ENCODE measurements at places on chromosomes 7 and 10.

DNA sequence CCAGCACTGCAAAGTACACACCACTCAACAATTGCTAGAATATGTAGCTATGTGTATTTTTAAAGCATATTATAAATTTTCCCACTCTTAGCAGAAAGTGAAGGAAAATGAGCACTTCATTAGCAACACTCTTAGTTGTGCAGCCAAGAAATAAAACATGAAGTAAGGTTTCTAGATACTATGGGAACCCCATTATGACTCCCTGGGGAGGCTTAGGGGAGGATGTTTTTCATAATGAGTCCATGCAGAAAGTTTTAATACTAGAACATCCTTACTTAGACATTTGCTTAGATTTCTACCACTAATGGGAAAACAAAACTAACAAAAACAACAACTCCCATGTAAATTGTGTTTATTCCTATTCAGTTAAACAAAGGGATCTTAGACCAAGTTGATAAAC is 148.4 kb upstream of the HDAC9 start:
- DNase-seq: no peak

DNA sequence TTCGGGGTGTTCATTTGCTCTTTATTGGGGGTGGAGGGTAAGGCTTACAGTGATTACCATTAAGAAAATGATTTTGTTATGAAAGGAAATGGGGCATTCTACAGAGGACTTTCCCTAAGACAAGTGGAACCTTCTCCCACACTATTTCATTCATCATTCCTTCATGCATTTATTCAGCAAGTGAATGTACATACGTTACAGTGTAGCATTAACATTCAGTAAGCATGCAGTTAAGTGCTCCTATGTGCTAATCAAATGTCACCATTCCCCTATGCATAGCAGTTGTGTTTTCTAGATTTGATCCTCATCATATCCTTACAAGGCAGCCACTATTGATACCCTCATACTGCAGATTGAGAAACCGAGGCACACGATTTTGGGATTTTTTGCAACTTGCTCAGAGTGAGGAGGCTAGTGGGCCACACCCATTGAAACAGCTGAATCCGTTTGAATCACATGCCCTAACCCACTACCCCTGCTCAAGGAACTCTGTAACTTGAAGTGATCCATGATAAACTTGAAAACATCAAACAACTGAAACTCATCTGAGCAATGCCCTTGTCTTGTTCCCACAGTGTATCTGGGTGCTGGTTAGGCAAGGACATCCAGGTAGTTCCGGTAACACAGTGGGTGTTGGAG is 16.7 kb downstream of the INSYN2A start:
- DNase-seq: no peak

DNA sequence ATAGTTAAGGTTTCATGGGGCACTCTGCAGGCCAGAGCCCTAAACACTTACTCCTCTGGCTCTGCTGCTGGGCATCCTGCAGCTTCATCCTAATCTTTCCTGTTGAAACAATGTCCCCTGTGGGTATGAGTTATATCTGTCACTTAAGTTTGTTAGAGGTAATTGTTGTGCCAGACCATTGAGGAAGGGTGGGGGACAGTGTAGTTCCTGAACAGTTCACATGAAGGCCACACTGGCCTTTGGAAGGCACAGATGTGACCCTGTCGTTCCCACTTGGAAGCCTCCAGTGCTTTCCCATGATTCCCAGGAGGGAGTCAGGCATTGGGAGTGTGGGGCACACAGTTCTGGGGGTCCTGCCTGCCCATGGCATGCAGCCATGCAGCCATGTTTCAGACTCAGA is 65.3 kb downstream of the WDFY4 start:
- DNase-seq: no peak

DNA sequence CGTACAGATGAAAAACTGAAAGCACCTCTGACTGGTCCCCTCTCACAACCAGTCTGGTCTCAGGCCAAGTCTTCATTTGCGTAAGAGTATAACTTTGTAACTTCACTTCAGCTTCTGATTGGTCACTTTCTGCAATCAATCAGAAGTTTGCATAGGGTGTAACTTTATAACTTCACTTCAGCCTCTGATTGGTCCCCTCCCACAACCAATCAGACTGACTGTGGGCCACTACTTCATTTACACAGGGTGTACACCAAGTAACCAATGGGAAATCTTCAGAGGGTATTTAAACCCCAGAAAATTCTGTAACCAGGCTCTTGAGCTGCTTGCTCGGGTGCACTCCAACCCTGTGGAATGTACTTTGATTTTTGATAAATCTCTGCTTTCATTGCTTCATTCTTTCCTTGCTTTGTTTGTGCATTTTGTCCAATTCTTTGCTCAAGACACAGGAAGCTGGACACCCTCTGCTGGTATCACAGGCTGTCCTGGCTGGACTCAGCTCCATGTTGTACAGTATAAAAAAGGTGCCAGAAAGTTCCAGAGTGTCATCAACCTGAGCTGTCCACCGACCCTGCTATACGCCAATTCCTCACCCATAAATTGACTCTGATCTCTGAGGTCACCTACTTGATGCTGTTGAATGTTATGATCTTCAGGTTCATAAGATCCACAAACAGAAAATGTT is 74.5 kb downstream of the COBL start:
- DNase-seq: no peak

- no peak for DNase-seq
Measured at GRCh38 chr7:102073931-102074880, 212.5 kb upstream of the SH2B2 start.

DNA sequence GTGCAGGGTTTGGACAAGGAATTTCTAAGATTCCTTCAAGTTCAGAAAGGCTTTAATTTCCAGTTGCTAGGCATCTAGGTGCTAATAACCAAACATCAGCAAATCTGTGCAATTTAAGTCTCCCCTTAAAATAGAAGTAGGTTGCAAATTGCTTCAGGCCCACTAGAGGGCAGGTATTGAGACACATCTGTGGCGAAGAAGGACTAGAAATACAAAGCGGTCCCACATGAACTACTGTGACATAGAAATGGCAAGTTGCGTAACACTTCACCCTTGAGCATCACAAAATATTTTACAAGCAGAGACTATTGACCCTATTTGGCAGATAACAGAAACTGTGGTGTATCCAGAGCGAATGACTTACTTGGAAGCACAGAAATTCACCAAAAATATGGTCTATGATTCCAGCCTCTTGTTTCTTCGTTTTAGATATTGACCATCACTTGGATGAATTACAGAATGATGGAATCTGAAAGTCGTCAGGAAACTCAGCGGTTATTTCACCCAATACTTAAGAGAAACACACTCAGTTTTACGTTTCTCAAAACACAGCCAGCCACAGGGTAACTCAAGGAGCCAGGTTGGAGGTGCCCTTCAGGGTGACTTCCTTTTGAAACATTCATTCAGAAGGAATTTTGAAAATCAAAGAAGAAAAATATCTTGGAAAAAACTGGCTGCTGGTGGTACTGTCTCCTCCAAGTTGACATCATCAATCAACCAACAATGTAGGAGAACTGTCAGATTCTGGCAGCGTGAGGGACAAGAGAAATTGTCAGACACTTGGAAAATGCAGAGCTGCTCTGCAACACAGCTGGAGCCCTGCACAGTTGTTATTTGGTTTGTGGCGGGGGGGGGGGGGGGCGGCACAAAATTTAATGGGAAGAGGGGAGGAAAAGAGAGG is 256.3 kb upstream of the MINDY3 start:
- peak; percentile 5 for DNase-seq

GRCh38 chr10:124590216-124591122 is 128.8 kb downstream of the LHPP start:
- DNase-seq: no peak

- DNase-seq: no peak
Measured at GRCh38 chr10:103850572-103850895, 4.8 kb downstream of the SH3PXD2A start.

GRCh38 chr10:17655009-17655408 is 11.1 kb downstream of the STAM start:
- DNase-seq: no peak

DNA sequence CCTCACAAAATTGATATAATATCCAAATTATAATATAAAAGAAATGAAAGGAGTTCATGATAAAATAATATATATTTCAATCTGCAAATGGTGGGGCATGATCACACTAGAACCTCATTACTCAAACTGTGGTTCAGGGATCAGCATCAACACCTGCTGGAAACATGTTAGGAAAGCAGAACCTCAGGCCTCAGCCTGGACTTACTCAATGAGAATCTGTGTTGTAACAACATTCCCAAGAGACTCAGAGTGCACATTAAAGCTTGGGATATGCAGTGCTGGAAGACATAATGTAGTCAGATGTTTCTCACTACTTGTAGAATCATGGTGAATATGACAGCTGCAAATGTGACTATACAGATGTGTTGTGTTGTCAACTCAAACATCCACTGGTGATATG is 81.7 kb upstream of the ITPRID1 start:
- DNase-seq: no peak

- no peak for DNase-seq
Measured at GRCh38 chr7:4460597-4460996, 221.5 kb upstream of the FOXK1 start.

DNA sequence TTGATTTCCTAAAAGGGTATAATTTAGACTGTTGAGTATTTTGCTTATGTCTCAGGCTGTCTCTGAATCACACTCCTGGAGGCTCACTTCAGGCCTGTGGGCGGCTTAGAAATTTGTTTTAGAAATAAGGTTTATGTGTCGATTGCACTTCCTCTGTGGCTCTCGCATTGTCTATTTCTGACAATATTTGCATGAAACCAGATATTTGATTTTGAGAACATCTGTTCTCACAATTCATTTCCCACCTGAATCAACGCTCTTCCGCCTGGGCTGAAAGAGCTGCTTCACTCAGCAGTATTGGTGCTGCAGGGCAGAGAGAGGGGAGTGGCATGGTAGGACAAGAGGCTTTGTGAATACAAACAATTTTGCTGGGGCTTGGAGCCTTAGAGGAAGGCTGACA is 262.0 kb downstream of the ADRA2A start:
- no peak for DNase-seq

DNA sequence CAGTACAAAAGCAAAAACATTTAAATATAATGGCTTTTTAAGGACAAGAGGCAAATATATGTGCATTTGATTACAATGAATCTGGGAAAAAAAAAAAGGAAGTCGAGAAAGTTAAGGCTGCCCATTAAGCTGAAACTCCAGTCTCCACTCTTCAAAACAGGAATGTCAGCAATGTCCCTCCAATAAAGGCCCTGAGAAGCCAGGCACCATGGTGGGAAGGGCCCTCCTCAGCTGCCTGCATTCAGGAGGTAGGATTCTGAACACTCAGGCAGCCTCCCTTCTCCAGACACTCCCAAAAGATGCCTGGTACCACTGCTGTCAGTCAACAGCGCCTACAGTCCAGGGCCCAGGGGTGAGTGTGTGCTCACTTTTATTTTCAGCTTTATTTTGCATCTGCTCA is 121.3 kb upstream of the MGMT start:
- DNase-seq: no peak

DNA sequence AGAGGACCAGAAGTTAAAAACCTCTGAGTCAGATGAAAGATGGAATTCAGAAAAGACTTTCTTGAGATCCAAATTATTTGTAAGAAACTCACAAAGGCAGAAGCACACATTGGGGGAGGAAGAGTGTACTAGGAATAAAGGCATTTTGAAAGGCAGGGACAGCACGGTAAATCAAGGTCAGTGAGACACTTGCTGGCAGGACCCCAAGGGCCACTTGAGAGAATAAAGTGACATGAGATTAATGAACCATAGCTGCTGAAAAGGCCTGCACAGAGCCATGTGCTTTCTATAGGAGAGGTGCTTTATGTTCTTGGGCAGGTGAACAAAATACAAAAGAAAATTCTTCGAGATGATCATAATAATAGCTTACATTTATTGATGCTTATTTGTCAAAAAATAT is 929.9 kb upstream of the MBL2 start:
- DNase-seq: no peak

DNA sequence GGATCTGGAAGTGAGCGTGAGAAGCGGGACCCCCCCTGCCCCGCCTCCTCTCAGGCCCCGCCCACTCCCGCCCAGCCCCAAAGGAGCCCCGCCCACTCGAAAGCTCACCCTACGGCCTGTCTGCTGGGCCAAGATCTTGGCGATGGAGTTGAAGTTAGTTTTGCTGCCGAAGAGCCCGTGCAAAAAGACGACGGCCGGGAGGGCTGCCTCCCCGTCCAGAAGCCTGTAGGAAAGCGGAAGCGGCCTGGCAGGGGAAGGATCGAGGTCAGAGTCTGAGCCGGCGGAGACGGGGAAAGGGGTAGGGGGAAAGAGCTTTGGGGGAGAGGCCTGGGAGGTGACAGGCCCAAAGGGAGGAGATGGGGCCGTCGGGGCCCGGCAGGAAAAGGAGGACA is 386 bp downstream of the ABHD11 start:
- DNase-seq: peak; percentile 73

GRCh38 chr7:131691454-131692130 is 135.2 kb upstream of the PODXL start:
- no peak for DNase-seq

GRCh38 chr10:13956826-13957225 is 370.1 kb downstream of the PRPF18 start:
- DNase-seq: peak; percentile 34

DNA sequence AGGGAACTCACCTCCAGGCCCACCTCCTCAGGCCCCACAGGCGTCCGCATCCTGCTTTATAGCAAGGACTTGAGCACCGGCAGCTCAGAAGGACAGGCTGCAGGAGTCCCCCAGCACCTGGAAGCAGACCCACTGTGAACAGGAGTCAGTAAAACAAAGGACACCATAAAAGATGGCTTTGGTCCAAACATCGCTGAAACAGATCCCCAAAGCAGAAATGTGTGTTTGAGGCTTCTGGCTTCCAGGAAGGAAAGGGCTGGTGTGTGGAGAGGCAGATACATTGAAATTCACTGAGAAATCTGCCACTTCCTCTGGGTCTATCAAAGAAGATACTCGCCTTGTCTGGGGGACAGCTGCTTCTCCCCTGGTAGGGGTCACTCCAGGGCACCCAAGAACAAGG is 286.2 kb downstream of the PLXNA4 start:
- DNase-seq: no peak

DNA sequence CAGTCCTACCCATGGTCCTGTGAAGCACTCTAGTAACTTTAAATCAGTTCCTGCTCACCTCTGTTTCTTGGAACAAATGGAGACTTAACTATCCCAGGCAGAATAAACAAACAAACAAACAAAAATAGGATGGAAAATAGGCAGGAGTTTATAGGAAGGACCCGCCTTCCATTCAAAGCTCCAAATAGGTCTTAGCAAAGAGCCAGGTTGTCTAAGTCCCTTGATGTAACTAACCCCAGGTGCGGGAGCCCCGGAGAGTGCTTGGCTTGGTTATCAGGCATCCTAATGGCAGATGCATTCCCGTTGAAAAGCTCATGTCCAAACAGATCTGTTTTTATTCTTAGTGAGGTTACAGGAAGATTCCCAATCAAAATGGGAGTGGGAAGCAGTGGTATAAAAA is 2.2 kb downstream of the IFIT2 start:
- DNase-seq: no peak

- DNase-seq: peak; percentile 56
Measured at GRCh38 chr7:99219185-99219767, 11.4 kb upstream of the KPNA7 start.

- no peak for DNase-seq
Measured at GRCh38 chr10:33533612-33534011, 199.1 kb upstream of the NRP1 start.

- no peak for DNase-seq
Measured at GRCh38 chr10:17025444-17026295, 103.9 kb downstream of the CUBN start.
